ENCODE measurements at places on chromosomes 3 and 15.

GRCh38 chr3:30353711-30354467 is 252.5 kb upstream of the TGFBR2 start:
- no peak for DNase-seq

GRCh38 chr15:35937380-35937779 is 391.4 kb upstream of the DPH6 start:
- DNase-seq = no peak

DNA sequence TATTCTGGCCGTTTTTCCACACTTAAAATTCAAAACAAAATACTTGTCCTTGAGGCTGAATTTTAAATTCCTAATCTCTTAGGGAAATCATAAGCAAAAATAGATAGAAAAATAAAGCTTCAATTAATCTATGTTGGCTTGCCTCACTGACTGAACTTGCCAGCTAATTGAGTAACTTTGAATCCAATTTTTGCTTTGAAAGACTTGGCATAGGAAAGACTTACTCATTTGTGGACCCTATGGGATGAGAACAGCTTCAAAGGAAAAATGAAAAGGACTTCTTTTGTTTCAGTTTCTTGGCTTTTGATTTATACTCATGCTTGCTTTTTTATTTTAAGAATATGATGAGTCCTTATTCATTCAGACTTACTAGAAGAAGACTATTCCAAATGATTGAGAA is 370.7 kb upstream of the RARB start:
- no peak for DNase-seq

- DNase-seq = no peak
Observed at GRCh38 chr15:72751751-72752455, 31.7 kb downstream of the ADPGK start.

GRCh38 chr3:98775459-98776139 is 12.5 kb downstream of the ST3GAL6 start:
- DNase-seq = no peak

GRCh38 chr3:71463617-71464016 is 119.9 kb downstream of the FOXP1 start:
- no peak for DNase-seq

GRCh38 chr3:69665026-69665737 is 74.1 kb upstream of the MITF start:
- peak; percentile 72 for DNase-seq

DNA sequence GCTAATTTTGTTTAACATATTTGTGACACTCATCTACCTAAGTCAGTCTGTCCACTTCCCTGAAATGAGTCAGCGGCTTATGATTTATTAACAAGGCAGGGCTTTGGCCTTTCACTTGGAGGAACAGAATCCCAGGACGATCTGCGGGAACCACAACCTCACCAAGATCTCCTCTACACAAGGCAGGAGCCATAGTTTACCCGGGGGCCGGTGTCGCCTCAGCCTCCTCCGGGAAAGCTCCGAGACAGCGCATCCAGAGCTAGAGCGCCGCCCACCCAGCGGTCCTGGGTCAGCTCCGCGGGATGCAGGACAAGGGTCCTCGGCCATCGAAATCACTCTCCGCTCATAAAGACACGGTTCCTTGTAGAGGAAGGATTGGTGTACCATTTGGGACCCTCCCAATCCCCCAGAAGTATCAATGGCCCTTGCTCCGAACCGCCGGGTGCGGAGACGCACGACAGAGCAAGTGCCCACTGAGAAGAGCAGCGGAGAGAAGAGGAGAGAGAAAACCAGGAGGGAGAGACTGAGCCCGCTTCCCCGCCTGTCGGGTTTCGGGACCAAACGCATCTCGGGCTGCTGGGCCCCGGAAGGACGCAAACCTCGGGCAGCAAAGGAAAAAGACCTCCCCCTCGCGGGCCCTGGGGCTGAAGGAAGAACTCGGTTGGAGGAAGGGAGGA is 13.1 kb upstream of the ALCAM start:
- DNase-seq = no peak

DNA sequence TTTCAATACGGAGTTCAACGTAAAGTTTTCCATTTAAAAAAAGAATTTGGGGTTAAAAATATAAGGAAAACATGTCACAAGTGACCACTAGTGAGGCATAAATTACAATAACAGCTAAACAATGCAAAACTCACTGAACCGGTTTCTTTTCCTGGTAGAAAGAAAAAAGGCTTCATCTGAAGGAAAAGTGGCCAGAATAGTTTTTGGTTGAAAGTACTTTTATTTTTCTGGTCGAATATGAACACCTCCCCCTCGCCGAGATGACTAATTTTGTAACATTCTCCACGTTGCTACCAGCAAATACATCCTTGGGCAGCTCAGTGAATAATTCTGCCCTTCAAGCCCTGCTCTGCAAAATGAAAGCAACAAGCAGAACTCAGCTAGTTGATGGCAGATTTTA is 3.9 kb upstream of the SRGAP3 start:
- DNase-seq = no peak

GRCh38 chr15:49372366-49372765 is 50.7 kb upstream of the FGF7 start:
- DNase-seq = no peak

Measured in NCI-H345 (cell line).